ENCODE measurements at places on chromosomes 12 and 14. TPM values are rescaled to one million over a fixed set of nuclear protein-coding genes. Genes with fewer than 3 reads are reported as not detected.

DNA sequence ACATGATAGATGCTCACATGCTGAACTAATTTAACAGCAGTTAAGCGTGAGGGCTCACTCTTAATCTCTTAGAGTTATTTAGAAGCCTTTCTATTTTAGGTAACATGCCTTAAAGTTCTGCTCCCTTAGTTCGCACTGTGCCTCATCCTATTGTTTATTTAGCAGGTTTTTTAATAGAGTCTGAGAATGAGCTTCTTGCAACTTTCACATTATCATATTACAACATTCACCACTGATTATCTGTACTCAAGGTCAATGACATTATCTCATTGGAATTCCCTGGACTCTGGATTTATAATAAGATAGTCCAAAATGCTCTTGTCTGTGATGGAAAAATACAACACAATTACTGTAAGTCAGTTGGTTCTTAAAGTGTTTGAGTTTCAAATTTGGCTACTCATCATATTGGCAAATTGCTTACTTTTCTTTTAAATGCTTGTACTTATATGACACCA lies 183.6 kb upstream of the SLC38A2 start:
- peak; percentile 70 for DNase-seq

DNA sequence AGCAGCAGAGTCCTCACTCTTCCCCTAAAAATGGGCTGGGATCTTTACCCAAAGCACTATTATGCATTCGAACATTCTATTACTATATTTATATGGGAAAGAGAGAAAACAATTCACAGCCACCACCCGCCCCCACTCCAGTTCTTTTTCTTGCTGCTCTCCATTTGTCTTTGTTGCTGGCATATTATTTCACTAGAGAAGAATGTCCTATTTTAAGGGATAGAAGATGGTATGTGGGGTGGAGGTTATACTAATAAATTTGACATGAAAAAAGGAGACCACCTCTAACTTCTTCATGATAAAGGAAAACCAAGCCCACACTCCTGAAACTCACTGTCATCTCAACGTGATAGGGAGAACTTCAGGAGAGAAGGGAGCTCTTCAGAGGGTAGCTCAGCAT lies 28.5 kb upstream of the NTF3 start:
- no peak for DNase-seq

DNA sequence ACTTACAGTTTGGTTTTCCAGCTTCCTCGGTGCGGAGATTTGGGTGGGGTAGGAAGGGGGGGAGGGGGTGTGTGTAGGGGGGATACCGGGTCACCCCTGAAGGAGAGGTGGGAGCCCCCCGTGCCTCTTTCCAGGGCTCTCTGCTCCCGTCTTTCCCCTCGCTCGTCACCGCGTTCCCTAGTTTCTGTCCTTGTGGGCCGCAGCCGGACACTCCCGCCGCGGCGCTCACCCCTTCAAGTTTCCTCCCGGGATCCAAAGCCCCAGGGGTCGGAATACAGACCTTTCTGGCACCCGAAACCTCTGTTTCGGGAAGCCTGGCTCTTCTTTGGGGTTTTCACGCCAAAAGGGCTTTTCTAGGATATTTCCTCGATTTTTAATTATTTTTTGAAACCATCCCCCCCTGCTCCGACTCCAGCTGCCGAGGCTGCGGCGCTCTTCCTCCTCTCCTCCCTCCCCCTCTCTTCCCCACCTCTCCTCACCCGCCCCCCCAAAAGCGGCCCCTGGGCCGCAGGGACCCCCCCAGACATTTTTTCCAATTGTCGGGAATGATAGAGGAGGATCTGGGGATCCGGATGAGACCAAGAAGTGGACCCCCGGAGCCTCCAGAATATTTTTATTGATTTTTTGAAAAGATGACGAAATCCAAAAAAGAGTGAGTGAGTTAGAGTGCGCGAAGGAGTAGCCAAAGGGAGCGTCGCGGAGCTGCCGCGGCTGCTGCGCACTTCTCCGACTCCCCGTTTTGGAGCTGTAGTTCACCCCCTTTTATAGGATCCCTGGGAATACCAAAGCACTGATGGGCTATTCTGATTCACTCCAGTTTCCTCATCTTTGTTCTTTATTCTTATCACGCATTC lies 1.7 kb downstream of the CCND2 start:
- peak; percentile 66 for DNase-seq

- no peak for DNase-seq
Observed at GRCh38 chr14:68401855-68402254, 391.0 kb downstream of the ZFP36L1 start.

GRCh38 chr12:89856431-89856830 lies 147.8 kb upstream of the ATP2B1 start:
- DNase-seq = peak; percentile 31

- DNase-seq = no peak
Observed at GRCh38 chr14:32468955-32469354, 139.9 kb downstream of the AKAP6 start.

DNA sequence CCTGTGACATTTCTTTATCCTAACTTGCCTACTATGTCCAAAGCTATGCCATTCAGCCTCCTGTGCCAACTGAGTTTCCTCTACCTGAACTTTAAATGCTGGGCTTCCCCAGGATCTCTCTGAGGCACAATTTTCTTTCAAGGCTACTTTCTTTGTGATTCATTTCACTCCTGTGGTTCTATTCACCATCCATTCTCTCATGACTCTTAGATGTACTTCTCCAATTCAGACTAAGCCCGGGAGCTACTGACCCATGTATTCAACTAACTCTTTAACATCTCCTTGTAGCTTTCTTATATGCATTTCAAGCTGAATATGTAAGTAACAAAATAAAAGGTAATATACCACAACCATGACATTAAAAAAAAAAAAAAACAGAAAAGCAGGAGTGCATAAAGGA lies 738.9 kb upstream of the USP15 start:
- DNase-seq = no peak

- no peak for DNase-seq
Observed at GRCh38 chr12:100474617-100475016, 951 bp downstream of the NR1H4 start.

DNA sequence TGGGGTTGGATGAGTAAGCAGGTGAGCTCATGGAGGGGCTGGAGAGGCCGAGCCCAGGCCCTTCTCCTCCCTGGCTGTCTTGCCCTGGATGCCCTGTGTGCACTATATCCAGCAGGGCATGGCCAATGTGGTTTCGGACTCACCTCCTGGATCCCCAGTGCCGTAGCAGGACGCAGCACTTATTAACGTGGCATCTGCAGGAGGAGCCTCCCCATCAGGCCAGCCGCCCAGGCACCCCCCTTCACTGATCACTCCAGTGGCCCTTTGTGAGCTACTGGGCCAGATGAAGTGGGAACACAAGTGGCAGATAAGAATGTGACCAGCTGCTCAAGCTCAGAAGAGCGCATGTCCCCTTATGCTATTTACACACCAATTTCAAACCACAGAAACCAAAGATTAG lies 43.1 kb upstream of the DICER1 start:
- DNase-seq = peak; percentile 80

DNA sequence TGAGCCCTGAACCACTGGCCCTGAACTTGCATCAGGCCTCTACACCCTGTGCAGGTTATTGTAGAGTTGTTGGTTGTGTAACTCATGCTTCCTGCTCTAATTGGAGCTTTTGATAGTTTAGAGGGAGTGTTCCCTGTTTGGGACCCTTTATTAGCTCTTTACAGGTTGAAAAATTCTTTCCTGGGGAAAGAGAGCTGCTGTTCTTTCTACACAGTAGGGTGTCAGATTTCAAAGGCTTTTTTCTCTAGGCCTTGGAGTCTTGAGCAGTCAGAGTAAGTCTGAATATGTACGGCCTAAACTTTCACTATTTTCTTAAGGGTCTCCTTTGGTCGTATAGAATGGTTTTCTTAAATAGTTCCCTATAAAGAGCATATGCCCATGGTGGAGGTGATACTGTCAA lies 60.8 kb upstream of the NEDD1 start:
- no peak for DNase-seq

GRCh38 chr12:3644104-3644503 lies 108.8 kb downstream of the CRACR2A start:
- DNase-seq = no peak

GRCh38 chr12:10528174-10528953 lies 22.7 kb downstream of the EIF2S3B start:
- DNase-seq = no peak

- DNase-seq = peak; percentile 93
Observed at GRCh38 chr12:57086493-57087009, 2.4 kb upstream of the NAB2 start.

- DNase-seq = no peak
Observed at GRCh38 chr14:67782090-67782489, 34.3 kb downstream of the ZFYVE26 start.

- no peak for DNase-seq
Observed at GRCh38 chr12:83010169-83010804, 323.6 kb downstream of the TMTC2 start.

DNA sequence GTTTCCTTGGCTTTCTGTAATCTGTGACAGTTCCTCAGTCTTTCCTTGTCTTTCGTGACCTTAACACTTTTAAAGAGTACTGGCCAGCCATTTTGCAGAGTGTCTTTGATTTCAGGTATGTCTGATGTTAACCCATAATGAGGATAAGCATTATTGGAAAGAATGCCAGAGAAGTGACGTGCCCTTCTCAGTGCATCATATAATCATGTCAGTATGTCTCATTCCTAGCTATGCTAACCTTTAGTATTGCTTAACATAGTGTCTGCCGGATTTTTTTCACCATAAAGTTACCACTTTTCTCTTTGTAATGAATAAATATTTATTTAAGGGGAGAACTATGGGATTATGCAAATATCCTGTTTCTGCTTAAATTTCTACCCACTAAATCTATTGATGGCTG lies 28.5 kb downstream of the RERG start:
- no peak for DNase-seq

- DNase-seq = peak; percentile 2
Observed at GRCh38 chr12:23415180-23415579, 534.3 kb downstream of the SOX5 start.

GRCh38 chr14:89490466-89490865 lies 73.4 kb upstream of the FOXN3 start:
- DNase-seq = peak; percentile 64

B4GALNT3 gene
- 14.0 TPM for total RNA-seq

KRT1 gene
- total RNA-seq = not detected

CLEC2A gene
- not detected for total RNA-seq

ACRBP gene
- total RNA-seq = 1.5 TPM

TMEM121 gene
- 12.1 TPM for total RNA-seq

VRTN gene
- not detected for total RNA-seq

PTPRQ gene
- total RNA-seq = 0.21 TPM

RAD52 gene
- total RNA-seq = 42.9 TPM

KCNC2 gene
- 3.9 TPM for total RNA-seq
